Sigmoid colon (tissue), 7 donors: ENCODE measurements at places on chromosomes 13 and 19.

DNA sequence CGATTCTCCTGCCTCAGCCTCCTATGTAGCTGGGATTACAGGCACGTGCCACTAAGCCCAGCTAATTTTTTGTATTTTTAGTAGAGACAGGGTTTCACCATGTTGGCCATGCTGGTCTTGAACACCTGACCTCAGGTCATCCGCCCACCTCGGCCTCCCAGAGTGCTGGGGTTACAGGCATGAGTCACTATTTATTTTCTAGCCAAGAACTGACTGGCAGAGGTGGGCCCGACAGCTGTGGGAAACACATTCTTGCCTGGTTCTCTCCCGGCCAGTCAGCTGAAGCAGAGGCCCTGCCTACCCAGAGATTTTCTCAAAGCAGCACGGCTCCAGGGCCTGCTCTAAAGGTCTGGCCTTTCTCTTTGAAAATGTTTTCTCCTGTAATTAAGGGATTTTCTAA lies 108.0 kb downstream of the KCTD15 start:
- peaks cover 31% of the 10 kb centered on the region for H3K27me3 ChIP-seq
- DNase-seq = no peak

DNA sequence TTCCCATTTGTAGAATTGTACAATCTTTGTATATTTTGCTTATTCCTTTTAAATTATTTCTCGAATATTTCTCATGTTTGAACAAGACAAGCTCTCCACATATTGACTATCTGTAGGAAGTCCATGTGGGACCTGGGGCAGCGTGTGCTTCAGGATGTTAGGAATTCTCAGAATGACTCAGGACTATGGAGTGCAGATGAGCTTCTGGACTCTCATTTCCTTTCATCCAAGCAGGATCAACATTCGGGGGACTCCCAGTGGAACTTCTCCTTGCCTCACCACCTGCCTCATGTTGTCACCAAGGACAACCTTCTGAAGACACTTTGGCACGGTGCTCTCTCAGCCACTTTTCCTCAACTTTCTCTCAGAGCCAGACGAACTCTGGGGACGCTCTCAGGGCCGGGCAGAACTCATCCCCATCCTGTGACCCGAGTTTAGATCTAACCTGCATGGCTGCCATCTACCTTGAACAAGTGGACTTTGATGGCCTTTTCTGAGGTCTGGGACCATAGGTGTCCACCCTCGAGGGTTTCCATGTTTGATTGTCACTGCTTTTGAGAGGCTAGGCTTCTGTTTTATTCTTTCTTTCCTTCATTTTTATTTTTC lies 441.7 kb downstream of the IRS2 start:
- DNase-seq = no peak
- H3K4me3 ChIP-seq = no peak overlapping the region
- H3K36me3 ChIP-seq = no peaks in the 10 kb centered on the region
- no peaks in the 10 kb centered on the region for H3K27me3 ChIP-seq
- no peak overlapping the region for H3K27ac ChIP-seq

GRCh38 chr13:67943116-67943515 lies 713.0 kb upstream of the PCDH9 start:
- no peaks in the 10 kb centered on the region for H3K27me3 ChIP-seq
- H3K36me3 ChIP-seq = no peaks in the 10 kb centered on the region
- H3K4me1 ChIP-seq = no peaks in the 10 kb centered on the region
- no peak overlapping the region for H3K27ac ChIP-seq
- no peak for DNase-seq

DNA sequence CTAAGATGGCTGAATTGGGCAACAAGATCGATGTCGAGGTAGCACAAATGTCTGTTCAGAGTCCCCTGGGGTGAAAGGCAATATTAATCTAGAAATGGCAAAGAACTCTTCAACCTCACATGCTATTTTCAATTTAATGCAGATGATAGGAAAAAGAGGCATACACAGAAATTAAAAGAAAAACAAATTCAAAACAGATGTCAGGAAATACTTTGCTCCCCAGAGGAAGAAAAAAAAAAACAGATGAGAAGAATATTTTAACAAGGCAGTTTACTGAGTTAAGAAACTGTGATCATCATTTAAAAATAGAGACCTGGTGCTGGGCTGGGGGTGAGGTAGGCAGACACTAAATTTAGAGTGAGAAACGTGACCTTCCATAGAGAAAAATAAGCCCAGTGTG lies 421.9 kb upstream of the ARGLU1 start:
- H3K4me1 ChIP-seq = no peaks in the 10 kb centered on the region
- no peak overlapping the region for H3K4me3 ChIP-seq
